Psoas muscle (tissue), 8 donors: ENCODE measurements at places on chromosomes 2 and 18. TPM values are rescaled to one million over a fixed set of nuclear protein-coding genes. Genes with fewer than 3 reads are reported as not detected.

GRCh38 chr2:36513661-36514060 is 84.3 kb downstream of the FEZ2 start:
- no peak for DNase-seq
- peaks cover 100% of the 10 kb centered on the region for H3K36me3 ChIP-seq
- no peak overlapping the region for H3K4me3 ChIP-seq

DNA sequence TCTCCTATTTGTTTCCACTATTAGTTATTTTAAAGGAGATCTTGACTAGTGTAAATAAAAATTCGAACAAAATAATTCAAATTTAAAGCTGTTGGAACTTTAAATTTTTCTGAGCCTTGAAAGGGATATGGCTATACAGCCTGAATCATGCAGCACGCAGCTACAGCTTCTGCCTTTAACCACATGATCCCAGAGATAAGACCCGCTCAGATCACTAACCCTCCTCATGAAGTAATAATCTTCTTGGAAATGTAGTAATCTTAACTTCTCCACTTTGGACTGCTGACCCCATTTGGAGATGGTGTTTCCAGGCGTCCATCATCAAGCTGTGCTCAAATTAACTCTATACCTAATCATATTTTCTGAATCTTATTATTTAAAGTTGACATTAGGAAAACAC is 336.6 kb downstream of the DSC3 start:
- no peaks in the 10 kb centered on the region for H3K36me3 ChIP-seq
- H3K4me3 ChIP-seq = no peak overlapping the region
- H3K4me1 ChIP-seq = no peaks in the 10 kb centered on the region
- no peaks in the 10 kb centered on the region for H3K27me3 ChIP-seq
- no peak overlapping the region for H3K27ac ChIP-seq

GRCh38 chr2:109379507-109379906 is 234.3 kb downstream of the SEPTIN10 start:
- no peak overlapping the region for H3K4me3 ChIP-seq
- H3K27ac ChIP-seq = no peak overlapping the region
- peak; percentile 26 for DNase-seq
- H3K4me1 ChIP-seq = peaks cover 58% of the 10 kb centered on the region
- no peaks in the 10 kb centered on the region for H3K27me3 ChIP-seq

DNA sequence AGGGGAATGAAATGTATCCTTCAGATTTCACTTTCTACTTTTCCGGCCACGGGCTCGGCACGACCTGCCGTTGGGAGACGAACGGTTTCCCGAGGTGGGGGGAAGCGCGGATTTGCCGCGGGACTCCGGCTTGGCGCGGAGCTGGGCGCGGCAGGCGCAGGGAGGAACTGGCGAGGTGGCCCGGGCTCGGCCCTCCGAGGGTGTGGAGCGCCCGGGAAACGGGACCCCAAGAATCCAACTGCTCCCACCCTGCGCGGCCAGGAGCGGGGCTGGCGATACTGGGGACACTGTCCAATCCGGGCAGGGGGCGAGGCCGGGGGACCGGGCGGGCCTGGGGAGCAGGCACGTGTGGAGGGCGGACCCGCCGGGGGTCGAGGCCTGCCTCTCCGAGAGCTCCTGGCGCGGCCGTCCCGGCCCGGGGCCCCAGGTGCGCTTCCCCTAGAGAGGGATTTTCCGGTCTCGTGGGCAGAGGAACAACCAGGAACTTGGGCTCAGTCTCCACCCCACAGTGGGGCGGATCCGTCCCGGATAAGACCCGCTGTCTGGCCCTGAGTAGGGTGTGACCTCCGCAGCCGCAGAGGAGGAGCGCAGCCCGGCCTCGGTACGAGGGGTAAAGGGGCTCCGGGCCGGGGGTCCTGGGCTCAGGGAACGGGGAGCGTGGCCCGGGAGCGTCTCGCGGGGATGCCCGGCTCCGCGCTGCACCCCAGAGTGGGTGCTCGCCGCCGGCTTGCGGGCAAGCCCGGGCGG is at the start of gene ANXA4:
ANXA4 (plus strand) TSS at position 560 of the 747 bp plus-strand sequence. CDS start 39,432 bp downstream, outside the sequence.
- H3K27ac ChIP-seq = peak within 1 kb of the TSS; percentile 88
- H3K4me3 ChIP-seq = peak within 1 kb of the TSS; percentile 72
- no peaks in the 10 kb centered on the region for H3K36me3 ChIP-seq
- peaks cover 11% of the 10 kb centered on the region for H3K4me1 ChIP-seq
- peak; percentile 88 for DNase-seq

IHH gene
- total RNA-seq = not detected

LCT gene
- total RNA-seq = 0.02 TPM
